Liver (tissue), 10 donors: ENCODE measurements at places on chromosomes 2 and 18. TPM values are rescaled to one million over a fixed set of nuclear protein-coding genes. Genes with fewer than 3 reads are reported as not detected.

GRCh38 chr2:696463-696862 lies 19.3 kb upstream of the TMEM18 start:
- no peak for DNase-seq

- no peak for DNase-seq
Observed at GRCh38 chr2:120174963-120175581, 48.1 kb downstream of the TMEM185B start.

The UGT1A5 gene
- not detected for total RNA-seq

DNA sequence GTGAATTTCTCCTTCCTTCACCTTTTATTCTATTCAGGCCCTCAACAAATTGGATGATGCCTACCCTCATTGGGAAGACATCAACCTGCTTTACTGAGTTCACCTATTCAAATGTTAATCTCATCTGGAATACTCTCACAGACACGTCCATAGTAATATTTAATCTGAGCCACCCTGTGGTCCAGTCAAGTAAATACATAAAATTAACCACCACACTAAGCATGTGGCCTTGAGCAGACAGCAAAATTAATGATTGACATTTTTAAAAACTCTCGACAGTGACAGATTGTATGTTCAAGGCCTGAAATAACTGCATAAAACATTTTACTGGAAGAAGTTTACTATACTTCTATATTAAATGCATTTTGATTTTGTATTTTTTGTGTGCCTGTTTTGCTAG lies 540.6 kb upstream of the GCFC2 start:
- DNase-seq: no peak

The TUBA4A gene
- total RNA-seq: 16.2 TPM

The AP1S3 gene
- total RNA-seq: 3.2 TPM

The ALK gene
- total RNA-seq: under 0.01 TPM

The TMEM247 gene
- not detected for total RNA-seq

GRCh38 chr2:207764096-207764630 lies 5.5 kb downstream of the FZD5 start:
- no peak for DNase-seq

GRCh38 chr2:44116319-44116718 lies 52.4 kb upstream of the PPM1B start:
- no peak for DNase-seq

DNA sequence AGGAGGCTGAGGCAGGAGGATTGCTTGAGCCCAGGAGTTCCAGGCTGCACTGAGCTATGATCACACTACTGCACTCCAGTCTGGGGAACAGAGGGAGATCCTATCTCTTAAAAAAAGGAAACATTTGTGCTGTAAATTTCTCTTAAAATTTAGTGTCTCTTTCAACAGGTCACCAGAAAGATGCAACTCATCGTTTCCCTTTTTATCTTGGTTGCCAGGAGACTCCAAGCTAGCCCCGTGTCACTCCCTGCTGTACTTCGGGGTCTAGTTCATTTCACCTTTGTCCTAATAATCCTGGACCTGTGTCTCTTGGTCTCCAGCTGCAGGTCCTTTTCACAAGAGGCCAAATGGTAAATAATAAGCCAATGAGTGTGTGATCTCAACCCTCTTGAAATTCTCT lies 7.1 kb downstream of the HS1BP3 start:
- DNase-seq: no peak

DNA sequence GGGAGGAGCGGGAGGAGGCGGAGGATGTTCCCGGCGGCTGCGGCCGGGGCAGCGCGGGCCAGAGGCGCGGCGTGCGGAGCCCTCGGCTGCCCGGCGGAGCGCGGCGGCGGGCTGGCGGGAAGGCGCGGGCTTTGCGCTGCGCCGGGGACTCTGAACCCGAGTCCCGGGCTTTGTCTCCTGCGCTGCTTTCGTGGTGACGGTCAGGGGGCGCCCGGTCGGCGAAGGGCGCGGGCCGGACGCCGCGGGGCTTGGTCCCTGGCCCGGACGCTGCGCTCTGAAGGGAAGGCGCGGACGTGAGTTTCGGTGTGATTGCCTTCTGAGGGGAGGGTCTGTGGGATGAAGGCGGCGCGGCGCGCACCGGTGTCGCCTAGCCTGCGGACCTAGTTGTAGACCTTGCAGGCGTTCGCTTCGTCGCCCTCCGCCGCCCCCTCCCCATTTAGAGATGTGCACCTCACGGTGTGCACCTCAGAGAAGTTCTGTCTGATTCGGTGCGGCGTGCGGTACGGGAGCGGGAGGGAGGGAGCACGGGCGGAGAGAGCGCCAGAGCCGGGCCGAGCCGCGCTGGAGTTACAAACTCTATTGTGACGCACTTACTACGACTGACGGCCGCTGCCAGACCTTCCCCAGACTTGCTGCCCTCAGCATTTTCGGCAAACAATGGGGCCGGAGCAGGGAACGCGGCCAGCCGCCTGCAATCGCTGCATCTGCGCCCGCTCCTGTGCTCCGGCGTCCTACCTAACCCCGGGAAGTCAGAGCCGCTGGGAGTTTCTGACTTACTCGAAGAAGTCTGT lies 2.1 kb downstream of the BCL2L11 start:
- DNase-seq: peak; percentile 67

The SLC8A1 gene
- total RNA-seq: 18.5 TPM

DNA sequence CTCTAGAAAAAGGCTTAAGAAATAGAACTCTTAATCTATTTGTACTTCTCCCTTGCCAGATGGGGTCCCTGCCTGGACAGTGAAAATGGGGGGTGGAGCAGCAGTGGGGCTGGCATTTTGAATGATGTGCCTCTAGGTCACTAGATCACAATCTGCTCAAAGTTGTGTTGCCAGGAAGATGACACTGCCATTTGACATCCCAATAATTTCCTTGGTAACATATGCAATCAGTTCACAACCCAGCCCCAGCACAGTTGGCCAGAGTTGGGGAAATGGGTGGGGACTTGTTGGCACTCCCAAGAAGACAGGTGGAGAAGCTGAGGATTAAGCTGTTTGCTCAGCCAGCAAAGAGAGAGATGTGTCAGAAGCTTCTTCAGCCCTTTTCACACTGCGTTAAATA lies 558.3 kb upstream of the KLHL29 start:
- no peak for DNase-seq

The ZAP70 gene
- total RNA-seq: 1.4 TPM

DNA sequence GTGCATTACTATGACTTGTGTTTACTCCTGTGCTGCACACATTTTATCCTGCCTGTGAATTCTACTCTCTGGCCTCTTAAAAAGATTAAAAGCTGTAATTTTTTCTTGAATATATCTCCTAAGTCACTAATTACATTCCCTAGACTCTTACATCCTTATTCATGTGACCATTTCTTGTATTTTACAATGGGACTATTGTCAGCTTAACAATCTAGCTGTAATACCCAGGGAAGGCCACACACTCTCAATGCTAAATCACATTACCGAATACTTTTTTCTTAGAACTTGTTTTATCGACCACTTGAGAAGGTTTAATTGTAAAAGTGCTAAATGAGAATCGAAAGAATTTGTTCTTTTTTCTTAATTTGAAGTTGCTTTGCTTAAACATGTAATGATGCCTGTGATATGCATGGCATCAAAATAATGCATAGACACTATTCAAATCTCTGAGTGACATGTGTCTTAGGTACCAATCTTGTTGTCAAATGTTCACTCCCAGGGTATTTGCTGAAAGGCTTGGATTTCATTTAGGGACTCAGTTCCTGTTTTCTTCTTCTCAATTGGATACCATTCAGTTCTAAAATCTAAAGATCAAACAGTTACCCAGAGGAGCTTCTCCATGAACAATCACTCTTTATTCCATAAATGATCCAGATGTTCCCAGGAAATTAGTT lies 498.5 kb downstream of the DPP10 start:
- no peak for DNase-seq

DNA sequence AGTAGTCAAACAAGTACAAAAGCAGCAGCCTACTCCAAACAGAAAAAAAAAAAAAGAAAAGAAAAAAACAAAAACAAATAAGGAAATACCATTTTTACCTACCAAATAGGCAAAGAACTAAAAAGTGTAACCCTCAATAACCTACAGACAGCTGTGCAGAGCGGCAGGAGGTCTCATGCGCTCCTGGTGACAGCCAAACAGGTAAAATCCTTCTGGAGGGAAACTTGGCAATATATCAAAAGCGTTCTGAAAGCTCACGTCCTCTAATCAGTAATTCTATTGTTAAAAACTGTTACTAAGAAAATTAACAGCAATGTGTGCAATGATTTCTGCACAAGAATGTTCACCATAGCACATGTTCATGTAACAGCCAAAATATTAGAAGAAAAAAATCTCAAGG lies 105.6 kb downstream of the AFF3 start:
- no peak for DNase-seq

The AKAIN1 gene
- 0.75 TPM for total RNA-seq

GRCh38 chr2:241548451-241548835 lies 10.1 kb upstream of the BOK start:
- no peak for DNase-seq

GRCh38 chr2:8790739-8791162 lies 46.7 kb downstream of the KIDINS220 start:
- DNase-seq: no peak

GRCh38 chr2:203744091-203744490 lies 37.7 kb downstream of the CD28 start:
- DNase-seq: no peak

GRCh38 chr2:98796775-98797544 lies 66.0 kb upstream of the MGAT4A start:
- no peak for DNase-seq

DNA sequence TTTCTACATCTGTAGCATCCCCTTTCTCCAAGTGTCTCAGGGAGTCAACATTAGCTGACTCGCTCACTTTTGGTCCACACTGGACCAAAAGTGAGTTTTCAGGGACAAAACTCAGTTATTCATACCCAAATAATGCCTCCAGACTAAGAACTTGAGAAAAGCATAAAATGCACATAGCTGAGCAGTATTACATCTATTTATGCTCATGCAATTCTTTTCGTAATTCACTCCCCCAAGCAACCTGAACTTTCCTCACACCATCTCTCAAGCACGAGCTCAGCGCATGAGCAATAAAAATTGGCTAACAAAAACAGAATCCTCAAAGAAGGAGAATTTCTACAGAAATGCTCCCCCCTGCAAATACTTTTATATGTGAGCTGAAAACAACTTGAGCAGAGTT lies 17.0 kb downstream of the SFT2D3 start:
- DNase-seq: no peak

DNA sequence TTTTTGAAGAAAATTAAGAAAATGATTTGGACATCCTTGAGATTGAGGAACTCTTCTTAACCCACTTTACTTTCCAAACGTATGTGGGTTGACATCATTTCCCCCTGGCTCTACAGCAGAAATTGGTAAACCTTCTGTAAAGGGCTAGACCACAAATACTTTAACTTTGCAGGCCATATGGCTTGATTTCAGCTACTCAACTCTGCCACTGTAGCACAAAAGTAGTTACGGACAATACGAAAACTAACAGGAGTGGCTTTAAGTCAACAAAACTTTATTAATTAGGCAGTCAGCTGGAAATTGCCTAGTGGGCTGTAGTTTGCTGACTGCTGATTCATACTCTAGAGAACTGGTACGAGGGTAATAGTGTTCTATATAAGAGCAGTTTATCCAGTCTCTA lies 83.2 kb upstream of the DTNB start:
- no peak for DNase-seq

DNA sequence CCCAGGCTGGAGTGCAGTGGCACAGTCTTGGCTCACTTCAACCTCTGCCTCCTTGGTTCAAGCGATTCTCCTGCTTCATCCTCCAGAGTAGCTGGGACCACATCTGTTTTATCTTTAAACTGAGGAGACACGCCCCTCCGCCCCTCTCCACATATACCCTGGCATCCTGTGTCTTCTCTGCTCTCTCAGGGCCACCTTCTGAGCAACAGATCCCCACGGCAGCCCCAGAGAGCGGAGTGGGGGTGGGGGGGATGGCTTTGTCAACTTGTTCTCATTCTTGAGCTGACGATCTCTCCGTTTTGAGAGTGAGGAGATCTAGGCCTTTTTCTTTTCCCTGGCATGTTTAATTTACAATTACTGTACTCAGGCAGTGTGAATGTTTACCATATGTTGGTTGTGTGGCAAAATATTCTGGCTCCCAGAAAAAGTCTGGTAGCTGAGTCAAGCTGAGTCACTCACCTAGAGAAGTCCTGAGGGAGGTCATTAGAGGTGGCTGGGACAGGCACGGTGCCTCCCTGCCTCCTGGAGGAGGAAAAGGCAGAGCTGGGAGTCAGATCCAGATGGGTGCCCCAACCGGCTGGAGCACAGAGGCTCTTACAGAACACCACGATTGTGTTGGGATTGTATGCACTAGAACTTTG lies 19.5 kb upstream of the ID2 start:
- no peak for DNase-seq

The CFAP65 gene
- not detected for total RNA-seq

DNA sequence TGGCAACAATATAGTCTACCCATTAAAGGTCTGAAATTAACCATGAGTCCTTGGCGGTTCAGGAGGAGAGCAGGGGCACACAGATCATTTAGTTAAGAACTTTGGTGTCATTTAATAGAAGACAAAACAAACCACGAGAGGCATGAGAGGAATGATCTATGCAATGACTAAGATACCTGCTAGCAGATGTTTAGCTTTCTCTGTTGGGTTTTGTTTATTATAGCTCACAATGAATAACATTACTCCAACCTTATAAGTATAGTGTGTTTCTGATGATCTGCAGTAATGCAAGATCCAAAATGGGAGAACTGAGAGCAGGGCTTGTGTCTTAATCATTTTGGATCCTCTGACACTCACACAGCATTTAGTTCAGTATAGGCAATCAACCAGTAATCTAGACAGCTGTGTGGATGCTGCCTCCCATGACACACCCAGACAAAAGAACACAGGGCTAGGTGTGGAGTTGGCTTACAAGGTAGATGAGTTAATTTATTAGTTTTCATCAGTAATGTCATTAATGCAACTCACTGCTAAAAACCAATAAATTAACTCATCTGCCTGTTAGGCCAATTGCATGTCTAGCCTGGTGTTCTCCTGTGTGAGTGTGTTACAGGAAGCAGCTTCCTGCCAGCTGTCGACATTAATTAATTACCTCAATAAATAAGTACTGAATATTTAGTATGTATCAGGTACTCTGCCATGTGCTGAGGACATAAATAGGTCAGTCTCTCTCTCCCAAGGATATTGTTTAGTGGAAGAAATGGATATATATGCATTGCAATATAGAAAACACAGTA lies 92.3 kb downstream of the CLIP4 start:
- DNase-seq: no peak

The APLF gene
- 1.4 TPM for total RNA-seq

DNA sequence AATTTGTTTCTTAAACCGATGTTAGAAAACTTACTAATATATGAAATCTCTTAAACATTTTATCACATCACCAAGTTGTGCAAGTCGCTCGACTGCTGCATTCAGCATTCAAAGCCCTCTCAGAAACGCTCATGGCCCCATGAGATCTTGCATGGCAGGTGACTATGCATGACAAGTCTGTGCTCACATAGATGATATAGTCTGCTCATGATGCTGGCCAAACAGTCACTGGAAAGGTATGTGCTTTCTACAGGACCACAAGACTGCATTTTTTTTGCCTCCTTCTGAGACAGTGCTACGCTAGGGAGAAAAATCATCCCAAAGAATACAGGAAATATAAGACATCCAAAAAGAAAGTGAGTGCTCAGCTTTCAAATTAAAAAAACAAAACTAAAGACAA lies 98.3 kb upstream of the ZBTB14 start:
- DNase-seq: no peak

- DNase-seq: peak; percentile 43
Observed at GRCh38 chr2:189179570-189179950, at the start of gene COL5A2. COL5A2 (minus strand) TSS chr2:189179761; CDS start chr2:189179604, 157 bp downstream.
